Fibroblast of skin of right quadriceps (primary cell): ENCODE measurements at places on chromosomes 3 and 15.

DNA sequence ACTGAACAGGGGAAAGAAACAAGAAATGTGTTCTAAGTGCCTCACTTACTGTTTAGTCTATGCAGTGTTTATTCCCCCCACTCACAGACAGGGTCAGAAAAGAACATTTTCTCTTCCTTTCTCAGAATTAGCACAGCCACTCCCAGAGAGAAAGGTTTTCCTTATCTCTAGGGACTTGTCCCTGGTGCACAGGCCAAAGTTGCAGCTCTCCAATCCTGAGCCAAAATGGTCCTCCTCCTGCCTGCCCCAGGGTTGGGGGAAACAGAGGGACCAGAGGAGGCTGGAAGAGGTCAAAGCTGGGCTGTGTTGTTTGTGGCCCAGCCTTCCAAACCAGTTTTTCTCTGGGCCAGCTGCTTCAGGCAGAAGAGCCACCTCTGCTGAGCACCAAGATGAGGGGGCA is 12.0 kb downstream of the RAB6B start:
- no peak for DNase-seq

- no peak for DNase-seq
These were observed 577.3 kb upstream of the ZNF717 start for GRCh38 chr3:76362643-76363042.

- no peak for DNase-seq
These were observed 79.8 kb downstream of the RFTN1 start for GRCh38 chr3:16433701-16434151.

DNA sequence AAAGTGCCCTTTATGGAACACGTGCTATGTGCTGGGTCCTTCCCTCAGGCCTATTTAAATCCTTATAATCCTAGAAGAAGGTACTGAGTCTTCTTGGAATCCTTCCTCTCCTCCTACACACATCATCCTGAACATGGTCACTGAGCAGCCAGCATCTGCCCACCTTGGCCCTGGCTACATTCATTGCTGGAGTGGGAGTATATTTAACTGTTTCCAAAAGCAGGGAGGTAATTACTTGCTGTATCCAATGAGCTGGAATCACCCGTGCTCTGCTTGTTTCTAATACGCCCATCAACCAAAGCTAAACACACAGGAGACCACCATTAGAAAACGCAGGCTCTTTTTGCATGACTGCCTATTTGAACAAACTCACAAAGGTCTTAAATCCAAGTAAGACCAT is 122.2 kb downstream of the RORA start:
- DNase-seq = no peak

GRCh38 chr15:69194025-69194827 is 33.8 kb downstream of the GLCE start:
- peak; percentile 46 for DNase-seq

DNA sequence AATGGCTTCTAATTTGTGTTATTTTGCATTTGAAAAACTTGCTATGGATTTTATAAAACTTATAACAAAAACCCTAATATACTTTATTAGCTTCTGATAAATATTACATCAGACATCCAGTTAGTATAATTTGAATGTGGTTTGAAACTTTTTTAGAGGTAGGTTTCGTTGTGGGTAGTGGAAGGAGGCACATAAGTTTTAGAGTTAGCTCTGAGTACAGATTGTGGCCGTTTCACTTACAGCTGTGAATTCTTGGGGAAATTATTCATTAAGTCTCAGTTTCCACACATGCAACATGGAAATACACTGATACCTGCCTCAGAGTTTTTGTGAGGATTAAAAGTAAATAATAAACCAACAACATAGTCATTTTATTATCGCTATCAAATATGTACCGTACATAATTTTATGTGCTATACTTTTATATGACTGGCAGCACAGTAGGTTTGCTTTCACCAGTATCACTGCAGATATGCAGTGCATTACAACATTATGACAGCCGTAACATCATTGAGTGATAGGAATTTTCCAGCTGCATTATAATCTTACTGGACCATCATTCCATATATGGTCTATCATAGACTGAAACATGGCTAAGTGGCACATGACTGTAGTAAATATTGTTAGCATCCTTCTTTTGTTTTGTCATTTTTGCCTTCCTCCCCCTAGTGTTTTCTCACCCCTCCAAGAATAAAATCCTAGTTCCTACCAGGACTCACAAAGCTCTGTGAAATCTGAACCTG is 175.6 kb downstream of the AKAP13 start:
- DNase-seq = no peak

DNA sequence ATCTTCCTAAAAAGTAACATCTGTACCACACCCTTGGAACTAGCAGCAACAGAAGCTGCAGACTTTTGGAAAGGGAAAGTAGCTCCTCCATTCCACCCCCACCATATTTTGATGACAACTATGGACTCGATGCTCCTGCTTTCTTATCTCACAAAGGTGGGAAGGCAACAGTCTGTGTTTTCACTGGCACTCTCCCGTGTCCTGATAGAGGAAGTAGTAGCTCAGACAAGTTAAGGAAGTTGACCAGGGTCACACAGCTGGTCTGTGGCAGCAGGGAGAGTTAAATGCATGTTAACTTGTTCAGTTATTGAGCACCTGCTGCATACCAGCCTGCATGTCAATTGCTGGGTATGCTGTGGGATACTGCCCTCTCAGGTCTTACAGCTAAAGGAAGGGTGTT is 33.1 kb downstream of the BHLHE40 start:
- no peak for DNase-seq

- DNase-seq = no peak
These were observed 6.0 kb downstream of the PLOD2 start for GRCh38 chr3:146154995-146155394.

DNA sequence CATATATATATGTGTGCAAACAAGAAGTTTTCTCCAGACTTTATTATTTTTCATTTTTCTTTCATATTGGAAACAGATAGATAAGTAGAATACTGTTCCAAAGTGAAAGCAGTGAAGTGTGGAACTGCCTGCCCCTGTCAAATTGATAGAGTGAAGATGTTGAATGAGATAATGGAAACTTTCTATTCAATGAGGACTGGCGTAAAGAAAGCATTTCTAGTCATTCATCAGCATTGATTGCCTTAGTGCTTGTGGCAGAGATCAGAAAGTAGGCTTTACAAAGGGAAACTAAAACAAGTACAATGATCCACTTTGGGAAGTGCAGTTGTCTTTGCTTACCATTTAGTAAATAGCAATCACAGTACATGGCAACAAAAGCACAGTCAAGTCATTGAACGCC is 300.0 kb downstream of the CADM2 start:
- DNase-seq = no peak

DNA sequence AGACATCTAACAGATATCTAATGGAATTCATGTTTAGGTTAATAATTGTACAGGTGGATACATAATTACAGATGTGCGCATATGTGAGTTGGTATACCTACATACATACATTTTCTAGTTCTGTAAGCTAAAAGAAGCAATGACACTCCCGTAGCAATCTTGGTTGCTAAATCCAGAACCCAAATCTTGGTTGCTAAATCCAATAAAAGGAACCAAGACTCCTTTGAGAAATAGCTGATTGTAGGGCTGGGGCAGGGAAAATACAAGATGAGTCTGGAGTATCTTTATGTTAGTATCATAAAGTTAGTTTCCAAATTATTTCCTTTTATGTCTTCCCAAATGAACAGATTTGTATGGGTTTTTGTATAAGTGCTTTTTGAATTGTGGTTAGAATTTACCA is 135.2 kb downstream of the TMCC1 start:
- DNase-seq = no peak

DNA sequence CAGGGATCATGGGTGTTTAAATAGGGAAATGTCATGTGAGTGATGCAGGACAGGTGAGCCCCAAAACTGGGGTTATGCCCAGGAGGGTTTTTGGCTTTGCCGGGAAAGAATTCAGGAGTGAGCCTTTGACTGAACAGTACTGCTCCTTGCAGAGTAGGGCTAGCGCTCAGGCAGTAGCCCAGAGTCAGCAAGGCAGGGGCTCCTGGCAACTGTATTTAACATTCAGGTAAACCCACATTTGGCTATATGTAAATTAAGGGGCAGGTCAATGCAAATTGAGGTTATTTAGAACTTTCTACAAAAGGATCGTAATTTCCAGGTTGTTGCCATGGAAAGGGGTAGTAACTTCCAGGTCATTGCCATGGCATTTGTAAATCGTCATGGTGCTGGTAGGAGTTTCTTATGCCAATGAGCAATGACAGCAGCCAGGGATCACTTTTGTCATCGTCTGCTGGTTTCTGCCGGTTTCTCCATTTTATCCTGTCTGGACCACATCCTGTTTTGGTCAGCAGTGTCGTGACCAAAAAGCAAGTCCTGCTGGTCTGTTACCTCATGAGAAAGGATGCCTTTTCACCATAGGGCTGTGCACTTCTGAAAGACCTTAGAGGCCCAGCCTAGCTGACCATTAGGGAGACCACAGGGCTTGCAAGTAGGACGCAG is 24.3 kb downstream of the MTHFS start:
- peak; percentile 10 for DNase-seq

DNA sequence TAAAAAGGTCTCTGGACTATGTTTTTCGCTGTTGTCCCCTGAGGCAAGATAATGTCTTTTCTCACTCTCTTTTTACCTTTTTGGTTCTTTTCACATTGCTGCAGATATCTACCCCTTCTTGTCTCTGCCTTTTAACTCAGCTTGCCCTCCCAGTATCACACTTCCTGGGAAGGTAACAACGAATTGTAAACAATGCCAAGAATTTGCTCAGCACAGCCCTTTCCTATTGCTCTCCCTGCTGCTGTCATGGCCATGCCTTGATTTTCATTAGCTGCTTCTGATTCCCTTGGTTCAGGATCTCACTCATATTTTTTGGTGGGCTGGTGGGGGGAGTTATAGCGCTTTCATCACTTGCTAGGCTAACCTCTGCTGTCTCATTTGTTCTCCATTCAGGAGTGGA is 123.1 kb upstream of the DPH6 start:
- DNase-seq = no peak
